ENCODE measurements at places on chromosomes 12 and 14.

DNA sequence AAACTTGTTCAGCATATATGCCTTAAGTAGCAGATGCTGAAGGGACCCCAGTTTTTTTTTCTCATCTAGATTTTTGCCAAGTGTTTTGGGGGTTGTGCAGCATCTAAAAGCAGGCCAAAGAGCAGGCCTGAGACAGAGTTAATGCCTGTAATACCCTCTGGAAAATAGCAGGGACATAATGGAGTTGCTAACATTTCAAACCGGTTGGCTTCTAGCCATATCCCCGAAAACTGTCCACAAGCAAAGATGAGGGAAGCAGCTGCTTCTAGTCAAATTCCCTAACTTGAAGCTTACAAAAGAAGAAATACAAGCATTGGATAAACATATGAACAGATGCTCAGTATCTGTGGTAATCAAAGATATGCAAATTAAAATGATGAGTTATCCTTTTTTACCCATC, 52.1 kb upstream of the AEBP2 start:
- no peak for DNase-seq

- DNase-seq: no peak
Observed at GRCh38 chr12:46659824-46660223, 166.0 kb downstream of the SLC38A4 start.

DNA sequence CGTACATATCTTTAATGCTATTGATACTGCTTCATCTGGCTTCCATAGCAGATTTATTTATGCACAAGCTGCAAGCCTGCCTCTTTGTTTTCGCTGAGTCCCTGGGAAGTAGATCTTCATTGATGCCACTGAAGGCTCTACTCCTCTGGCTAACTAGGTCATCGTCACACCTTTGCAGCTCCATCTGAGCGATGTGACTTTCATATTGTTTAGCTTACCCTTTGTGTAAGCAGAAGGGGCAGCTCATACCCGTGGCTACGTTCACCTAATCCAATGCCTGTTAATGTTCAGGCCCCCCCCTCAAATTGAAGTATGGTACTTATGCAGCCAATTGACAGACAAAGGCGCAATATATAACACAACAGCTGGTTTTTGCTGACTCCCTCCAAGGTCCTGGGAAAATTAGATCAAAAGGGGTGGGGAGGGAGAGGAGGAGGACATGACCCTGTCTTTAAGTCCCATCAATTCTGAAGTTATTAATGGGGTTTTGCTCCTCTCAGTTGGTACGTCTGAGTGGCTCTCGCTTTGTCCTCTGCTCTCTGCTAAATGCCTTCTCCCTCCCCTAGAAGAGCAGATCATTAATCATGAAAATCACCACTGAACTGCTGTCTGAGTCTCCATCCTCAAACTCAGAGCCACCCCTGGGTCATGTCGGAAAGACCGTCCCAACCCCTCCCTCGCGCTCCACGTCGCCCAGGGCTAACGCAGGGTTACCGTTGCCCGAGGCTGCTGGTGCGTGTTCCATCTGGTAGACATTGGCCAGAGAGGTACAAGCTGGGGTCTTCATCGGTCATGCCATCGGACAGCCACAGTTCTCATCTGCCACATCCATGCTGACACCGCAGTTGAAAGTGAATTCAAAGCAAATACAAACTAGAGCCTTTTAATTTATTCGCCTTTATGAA, 128.8 kb downstream of the ADGRD1 start:
- DNase-seq: no peak

- DNase-seq: no peak
Observed at GRCh38 chr12:99493197-99493596, 154.4 kb upstream of the GARIN6 start.

Data from stomach (tissue), 19 donors.